Head of caudate nucleus (tissue), 42 donors: ENCODE measurements at places on chromosomes 16 and 17.
A peak's percentile ranks its signal among the peaks of the same experiment; 100 is the strongest.

- DNase-seq: peak; percentile 82
Observed at GRCh38 chr16:48054881-48055601, 100.8 kb downstream of the ABCC12 start.

DNA sequence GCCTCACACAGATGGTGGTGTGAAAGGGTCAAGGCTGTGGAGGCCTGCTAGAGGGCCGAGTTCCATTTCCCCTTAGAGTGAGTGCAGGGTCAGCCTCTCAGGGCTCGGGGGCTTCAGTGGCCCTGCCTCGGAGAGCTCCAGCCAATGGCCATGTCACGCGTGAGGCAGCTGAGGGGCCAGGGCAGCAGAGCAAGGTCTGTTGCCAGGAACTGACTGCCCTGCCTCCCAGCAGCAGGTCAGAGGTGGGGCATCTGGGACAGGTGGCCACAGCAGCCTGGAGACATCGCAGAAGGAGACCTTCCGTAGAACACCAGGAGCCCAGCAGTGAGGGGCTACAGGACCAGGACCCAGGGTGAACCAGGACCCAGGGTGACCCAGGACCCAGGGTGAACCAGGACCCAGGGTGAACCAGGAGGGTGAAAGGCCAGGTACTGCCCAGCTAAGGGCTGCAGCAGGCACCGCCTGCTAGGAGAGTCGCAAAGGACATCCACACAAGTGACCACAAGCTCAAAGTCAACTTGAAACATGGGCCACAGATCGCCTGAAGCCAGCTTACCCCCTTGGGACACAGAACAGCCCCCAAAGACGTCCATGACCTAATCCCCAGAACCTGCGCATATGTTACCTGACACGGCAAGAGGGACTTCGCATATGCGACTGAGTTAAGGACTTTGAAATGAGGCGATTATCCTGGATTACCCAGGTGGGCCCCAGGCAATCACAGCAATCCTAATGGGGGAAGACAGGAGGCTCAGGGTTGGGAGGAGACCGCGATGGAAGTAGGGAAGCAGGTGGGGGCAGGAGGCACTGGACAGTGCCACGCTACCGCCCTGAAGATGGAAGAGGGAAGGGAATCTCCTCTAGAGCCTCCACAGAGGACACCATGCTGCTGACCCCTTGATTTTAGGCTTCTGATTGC, 4.8 kb upstream of the MEAK7 start:
- no peak for DNase-seq

GRCh38 chr16:81836279-81837054, 57.4 kb downstream of the PLCG2 start:
- no peak for DNase-seq

- DNase-seq: no peak
Observed at GRCh38 chr17:63405020-63405419, 41.1 kb downstream of the CYB561 start.

- DNase-seq: no peak
Observed at GRCh38 chr17:933312-934073, 46.1 kb downstream of the NXN start.

- DNase-seq: no peak
Observed at GRCh38 chr16:70706948-70707465, 21.2 kb upstream of the MTSS2 start.

DNA sequence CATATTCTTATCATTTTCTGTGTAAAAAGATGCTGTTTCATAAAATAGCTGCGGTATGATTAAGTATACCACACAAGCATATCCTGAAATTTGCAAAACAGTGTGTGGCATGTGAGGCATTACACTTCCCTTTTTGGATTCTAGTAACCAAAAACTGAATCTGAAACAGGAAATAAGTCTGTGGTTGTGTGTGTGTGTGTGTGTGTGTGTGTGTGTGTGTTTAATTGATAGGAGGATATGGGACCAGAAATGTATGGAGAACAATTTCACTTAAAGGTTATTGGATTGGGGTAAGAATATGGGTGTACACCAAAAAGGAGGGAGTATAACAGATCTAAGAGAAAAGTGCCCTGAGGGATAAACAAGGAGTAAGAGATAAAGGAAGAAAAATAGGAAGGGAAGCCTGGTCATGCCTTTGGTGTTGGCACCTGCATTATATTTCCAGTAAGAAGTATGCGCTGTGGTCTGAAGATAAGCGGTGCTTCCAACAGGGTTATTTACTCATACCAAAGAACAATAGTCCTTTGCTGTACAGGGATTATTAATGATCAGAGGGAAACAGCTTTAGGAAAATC, 4.0 kb downstream of the LYRM1 start:
- DNase-seq: no peak

DNA sequence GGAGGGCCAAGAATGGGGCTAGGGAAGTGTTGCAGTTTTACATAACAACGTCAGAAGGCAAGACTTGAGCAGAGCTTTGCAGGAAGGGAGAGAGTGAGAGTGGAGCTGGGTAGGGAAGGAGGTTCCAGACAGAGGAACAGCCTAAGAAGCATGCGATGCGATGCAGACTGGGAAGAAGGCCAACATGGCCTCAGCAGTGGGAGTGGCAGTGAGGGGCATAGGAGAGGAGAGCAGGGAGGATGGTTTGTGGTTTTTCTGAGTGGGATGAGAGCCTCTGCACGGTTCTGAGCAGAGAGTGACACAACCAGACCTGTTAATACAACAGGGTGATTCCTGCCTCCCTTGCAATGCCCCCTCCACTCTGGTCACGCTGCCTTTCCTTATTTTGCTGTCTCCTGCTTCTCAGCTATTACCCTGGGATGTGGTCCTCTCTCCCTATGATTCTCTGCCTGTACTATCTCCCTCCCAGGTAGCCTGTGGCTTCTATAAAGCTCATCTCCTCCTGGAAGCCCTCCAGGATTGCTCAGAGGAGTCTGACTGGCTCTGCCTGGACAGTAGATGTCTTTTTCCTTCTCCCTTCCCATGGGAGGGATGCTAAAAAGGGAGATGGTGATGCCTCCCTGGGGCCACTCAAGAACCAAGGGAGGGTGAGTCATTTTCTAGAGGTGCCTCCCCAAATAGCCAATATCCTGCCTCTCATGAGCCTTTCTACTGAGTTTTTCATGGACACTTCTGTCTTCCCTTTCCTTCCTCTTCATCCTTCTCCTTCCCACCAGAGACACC, 38.7 kb upstream of the NGFR start:
- DNase-seq: no peak

- no peak for DNase-seq
Observed at GRCh38 chr17:36069136-36069535, 5.1 kb downstream of the CCL18 start.

GRCh38 chr17:72479113-72479512, 358.3 kb downstream of the SOX9 start:
- DNase-seq: no peak

DNA sequence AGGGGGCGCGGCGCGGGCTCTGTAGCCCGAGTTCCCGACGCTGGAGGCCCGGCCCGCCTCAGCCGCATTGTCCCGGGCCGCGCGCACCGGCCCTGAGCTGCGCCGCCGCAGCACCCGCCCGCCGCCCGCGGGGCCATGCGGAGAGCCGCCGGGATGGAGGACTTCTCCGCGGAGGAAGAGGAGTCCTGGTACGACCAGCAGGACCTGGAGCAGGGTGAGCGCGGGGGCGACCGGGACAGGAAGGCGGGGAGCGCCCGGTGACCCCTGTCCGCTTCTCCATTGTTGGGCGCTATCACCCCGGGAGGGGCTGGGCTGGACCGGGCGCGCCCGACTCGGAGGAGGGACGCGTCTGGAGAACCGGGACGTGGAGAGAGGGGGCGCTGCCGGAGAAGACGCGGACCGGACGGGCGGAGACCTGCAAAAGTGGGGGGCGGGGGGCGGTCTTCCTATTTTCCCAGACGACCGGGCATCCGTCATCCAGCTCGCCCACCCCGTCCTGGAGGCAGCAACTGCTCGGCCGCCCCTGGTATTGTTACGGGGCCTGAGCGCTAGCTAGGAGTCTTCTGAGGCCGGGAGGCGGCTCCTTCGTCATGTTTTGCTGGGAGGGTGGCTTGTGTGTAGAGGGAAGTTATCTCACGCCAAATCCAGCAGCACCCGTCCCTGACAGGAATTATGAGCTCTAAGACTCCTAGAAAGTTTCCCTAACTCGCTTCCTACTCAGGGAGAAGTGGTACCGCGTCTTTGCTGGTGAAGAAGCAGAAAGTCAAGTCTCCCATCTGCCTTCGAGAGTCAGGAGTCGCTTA, 678 bp downstream of the CDR2L start:
- DNase-seq: peak; percentile 81

GRCh38 chr16:49020436-49020835, 261.2 kb downstream of the CBLN1 start:
- no peak for DNase-seq

- DNase-seq: peak; percentile 38
Observed at GRCh38 chr16:11076259-11077018, 132.1 kb downstream of the CLEC16A start.

DNA sequence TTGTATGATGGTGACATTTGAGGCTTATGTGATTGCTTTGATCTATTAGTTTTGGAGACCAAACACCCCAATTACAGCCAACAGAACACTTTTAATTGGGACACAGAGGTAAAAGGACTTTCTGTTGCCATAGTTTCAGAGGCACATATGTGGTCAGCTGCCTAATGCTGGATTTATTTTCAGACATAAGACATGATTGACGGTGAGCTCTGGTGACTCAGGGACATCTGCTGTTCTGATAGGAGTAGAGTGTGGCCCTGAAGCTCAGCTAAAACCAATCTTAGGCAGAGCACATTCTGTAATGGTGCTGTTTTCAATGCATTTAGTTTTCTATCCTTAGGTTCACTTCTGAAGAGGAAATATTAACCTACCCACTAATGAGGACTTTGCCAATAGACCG, 247.1 kb downstream of the UTP18 start:
- DNase-seq: no peak

GRCh38 chr17:41785859-41786226, 668 bp downstream of the JUP start:
- no peak for DNase-seq

GRCh38 chr16:56367764-56368163, 57.6 kb downstream of the AMFR start:
- DNase-seq: no peak

DNA sequence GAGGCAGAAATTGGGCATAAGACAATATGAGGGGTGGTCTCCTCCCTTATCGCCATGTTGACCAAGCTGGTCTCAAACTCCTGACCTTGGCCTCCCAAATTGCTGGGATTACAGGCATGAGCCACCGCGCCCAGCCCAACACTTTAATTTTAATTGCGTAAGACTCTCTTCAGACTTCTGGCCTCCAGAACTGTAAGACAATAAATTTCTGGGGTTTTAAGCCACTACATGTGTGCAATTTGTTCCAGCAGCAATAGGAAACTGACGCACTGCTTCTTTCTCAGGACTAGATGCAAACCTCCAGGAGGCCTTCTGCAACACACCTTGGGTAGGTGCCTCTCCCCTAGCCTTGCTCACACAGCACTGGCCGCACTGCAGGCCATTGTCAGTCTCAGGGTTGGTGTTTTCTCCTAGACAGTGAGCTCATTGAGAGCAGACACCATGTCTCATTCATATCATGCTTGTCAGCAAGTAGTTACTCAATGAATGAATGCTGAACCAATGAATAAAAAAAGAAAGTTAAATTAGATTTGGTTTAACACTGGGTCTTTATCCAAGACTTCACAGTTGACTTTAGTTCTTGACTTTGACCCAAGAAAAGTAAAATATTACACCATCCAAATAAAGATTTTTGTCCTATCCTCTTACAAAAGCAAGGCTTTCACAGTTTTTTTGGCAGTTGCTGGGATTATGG, 5.5 kb upstream of the ACSF2 start:
- no peak for DNase-seq

GRCh38 chr17:79600681-79601131, 10.1 kb downstream of the RBFOX3 start:
- DNase-seq: no peak

DNA sequence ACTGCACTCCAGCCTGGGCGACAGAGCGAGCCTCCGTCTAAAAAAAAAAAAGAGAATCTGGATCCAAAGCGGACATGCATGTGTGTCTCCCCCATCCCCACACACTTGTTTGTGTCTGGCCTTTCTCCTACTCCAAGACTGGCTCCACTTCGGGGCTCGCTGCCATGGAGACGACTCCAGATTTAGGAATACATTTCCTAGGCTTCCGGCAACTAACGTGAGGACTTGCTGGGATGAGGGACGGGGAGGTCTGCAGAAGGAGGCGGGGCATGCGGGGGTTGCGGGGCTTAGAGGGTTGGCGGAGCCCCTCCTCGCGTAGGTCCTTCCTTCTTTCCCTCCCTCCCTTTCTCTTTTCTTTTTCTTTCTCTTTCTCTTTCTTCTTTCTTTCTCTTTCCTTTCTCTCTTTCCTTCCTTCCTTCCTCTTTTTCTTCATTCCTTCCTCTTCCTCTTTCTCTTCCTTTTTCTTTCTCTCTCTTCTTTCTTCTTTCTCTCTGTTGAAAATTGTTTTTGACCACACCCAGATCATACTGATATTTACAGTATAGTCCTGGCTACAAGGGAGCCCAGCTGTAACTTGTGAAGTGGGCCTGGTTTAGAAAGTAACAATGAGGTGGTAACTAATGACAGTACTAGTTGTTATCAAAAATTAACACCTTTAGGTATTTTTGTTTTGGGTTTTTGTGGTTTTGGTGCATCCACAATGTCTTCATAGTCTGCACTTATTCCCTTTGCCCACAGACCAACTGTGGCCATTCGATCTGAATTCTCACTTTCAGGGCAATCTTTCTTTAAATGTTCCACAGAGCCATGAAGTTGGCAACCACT, 25.2 kb downstream of the MIS12 start:
- no peak for DNase-seq

- DNase-seq: no peak
Observed at GRCh38 chr16:75805946-75806345, 79.7 kb upstream of the CPHXL start.

GRCh38 chr16:2767140-2767731, 9.8 kb downstream of the ELOB start:
- no peak for DNase-seq

DNA sequence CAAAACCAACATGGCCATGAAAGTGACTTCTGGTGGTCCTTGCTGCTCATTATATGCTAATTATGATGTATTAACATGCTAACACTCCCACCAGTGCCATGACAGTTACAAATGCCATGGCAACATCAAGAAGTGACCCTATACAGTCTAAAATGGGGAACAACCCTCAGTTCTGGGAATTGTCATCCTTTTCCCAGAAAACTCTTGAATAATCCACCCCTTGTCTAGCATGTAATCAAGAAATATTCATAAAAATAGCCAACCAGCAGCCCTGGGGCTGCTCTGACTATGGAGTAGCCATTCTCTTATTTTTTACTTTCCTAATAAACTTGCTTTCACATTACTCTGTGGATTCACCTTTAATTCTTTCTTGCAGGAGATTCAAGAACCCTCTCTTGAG, 35.9 kb downstream of the DNAJA2 start:
- no peak for DNase-seq
